ENCODE measurements at places on chromosomes 5 and 9.

DNA sequence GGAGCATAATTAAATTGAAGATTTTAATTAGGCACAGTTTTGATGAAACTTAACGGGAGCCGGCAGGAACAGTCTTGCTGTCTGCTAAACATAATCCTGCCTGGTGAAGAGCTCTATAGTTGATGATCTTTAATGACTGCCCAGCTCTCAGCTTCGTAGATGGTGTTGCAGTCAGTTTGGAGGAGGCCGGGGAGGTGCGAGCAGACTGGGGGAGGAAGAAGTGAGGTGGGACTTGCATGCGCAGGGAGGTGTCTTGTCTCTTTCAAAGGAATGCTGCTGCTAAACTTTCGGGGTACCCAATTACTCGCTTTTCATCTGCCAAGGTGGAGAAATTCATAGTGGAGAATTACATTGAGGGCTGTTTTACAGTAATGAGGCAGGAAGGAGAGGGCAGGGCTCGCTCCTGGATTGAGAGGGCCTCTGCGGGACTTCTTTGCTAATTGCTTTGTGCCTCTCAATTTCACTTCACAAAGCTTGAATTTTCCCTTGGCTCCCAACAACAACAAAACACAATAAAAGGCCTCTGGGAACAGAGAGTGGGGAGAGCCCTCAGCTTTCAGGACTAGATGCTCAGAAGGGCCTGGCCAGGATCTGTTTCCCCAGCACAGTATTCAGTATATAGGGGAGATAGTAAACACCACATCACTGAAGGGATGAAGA is 257.9 kb upstream of the ADRA1B start:
- no peak for DNase-seq

DNA sequence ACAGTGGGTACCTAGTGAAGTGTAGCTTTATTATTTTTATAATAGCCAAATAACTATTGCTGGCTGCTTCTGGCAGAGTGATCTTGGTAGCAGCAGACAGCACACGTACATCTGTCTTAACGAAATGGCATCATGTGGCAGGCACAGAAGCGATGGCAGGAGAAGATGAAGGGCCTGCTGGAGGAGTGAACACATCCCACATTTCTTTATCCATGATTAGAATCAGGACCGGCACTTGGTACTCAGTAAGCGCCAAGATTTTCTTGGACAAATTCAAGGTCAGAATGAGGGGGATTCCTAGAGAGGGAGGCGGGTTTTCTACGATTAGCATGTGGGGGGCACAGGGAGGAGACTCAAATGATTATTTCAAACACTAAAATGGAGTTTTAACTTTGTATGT is 23.0 kb upstream of the ZNF366 start:
- no peak for DNase-seq

DNA sequence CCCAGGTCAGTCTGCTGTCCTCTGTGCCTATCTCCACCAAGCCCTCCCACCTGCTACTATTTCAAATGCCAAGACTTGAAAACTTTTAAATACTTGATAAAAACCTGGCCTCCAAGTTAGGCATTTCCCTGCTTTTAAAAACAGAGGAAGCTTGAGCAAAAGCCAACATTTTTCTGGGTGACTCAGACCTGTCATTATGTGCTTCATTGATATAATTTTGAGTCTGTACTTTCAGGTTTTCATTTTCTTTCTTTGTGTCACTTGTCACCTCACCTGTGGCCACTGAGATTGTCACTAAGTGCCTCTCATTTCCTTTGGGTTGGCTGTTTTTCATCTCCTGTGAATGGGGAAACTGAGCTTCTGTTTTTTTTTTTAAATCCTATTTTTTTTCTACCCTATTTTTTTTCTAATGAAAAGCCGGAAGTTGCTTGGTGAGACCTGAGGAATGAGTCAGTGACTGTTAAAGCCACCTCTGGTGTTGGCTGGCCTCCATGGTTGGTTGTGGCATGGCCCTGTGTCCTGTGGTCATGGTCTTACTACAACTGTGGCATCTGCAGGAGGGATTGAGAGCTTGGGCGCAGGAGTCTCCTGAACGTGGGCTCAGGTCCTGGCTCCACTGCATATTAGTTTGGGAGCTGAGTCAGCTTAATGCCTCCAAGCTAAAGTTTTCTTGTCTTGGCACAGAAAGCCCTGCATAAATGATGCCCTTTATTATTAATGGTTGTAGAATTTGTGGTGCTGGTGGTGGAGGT is 56.7 kb downstream of the ARHGAP26 start:
- DNase-seq: no peak

DNA sequence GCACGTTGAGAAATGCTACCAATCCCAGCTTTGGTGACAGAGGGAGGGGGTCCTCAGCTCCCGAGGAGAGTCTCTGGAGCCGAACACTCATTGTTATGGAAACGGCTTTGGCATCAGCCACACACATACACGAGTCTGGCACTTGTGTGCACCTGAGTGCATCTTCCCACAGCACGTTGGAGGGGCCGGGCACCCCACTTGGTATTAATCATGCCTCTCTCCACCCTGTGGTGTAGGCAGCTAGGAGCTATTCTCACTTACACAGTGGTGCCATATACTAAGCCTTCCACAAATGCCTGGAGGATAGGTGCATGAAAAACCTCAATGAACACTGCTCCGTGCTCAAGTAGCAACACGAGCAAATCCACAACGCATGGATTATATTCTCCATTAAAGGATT is 133.9 kb upstream of the PANK3 start:
- DNase-seq: no peak

GRCh38 chr9:123550012-123550411 is 194.0 kb downstream of the CRB2 start:
- DNase-seq: no peak

DNA sequence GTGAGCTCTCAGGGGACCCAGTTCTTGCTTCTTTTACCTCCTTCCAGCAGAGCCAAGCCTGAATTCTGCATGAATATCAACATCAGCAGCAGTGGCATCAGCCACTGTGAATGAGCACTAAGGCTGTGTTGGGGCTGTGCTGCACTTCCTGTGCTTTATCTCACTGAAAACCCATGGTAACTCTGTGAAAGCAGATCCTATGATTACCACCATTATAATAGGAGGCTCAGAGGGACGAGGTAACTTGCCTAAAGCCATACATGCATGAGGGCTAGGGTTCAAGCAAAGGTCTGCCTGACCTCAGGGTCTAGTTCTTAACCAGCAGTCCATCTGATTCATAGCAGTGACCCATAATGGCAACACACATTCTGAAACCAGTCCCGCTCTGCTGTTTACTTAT is 60.5 kb upstream of the RAPGEF1 start:
- no peak for DNase-seq

DNA sequence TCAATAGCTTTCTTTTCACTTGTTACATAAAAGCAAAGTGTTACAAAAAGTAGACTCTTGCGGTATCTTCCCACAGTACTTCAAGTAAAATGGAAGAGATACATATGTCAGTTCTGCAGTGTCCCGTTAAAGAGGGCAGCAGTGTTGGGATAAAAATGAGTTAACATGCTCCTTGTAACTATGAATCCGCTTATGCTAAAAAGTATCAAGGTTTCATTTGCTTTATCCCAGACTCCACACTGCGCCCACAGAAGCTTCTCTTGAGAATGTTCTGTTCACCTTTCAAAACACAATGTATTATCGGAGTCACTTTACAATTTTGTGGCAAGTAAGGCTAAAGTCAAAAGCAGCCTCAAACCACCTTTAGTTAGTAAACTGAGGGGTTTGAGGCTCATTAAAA is 790 bp downstream of the PTAR1 start:
- DNase-seq: no peak

DNA sequence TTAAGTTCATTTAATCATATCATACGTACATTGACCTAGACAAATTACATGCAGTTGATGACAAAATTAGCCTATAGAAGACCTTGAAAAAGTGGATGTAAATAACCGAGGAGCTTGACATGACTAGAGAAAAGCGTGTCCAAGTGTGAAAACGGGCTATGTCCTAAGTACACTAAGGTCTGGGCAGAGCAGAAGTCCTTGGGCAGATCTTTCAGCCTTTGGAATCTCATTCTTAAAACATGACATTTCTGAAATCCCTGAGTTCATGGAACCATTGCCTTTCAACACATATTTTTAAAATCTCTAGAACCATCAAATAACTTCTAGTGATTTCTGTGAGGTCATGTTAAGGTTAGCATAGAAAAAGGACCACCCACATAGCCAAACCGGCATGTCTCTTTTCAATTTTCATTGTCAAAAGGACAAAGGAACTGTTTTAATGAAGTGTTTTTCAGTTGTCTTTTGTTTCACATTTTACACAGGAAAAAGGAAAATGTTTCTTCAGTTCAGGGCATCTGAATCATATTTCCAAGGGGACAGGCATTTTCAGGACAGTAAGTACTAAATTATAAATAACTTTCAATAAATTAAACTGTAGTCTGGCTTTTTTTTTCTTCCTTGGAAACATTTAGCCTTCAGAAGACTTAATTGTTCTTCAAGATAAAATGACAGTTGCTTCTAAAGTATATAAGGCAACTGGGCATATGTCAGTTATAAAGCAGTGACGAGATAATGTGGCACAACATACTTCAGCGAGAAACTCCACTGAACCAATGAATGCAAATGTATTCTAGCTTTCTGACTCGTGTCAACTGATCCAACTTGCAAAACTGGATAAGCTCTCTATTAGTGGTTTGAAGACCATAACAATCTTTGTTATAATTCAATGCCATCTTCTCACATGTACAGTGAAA is 416.8 kb downstream of the NFIB start:
- no peak for DNase-seq

DNA sequence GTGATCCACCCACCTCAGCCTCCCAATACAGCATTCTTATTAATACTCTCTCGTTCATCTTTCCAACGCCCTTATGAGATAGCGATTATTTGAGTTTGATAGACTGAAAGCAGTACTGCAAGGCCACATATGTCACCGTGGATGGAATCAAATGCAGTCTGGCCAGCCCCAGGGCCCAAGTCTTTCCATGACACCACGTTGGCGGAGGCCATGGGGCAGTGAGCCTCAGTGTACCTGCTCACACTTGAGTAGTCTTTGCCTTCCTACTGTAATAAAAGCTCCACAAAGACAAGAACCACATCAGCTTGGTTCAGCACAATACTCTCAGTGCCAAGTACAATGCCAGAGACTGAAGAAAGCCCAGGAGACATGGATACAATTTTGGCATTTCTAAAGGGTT is 88.5 kb downstream of the TTLL11 start:
- no peak for DNase-seq

GRCh38 chr9:123250504-123250903 is 17.9 kb downstream of the STRBP start:
- DNase-seq: no peak

DNA sequence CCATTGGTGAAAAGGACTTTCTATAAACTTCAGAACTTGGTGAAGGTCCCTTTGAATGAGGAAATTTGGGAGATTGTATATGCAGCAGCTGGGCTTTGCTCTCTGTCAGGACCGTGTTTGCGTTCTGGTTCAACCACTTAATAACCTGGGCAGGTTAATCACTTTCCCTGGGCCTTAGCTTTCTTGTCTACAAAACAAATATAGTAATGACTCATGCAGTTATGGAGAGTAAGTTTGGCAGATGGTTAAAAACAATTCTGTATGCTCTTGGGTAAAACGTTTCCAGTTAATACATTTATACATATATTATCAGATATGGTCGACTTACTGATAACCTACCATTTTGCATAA is 197.0 kb downstream of the ARHGEF28 start:
- DNase-seq: no peak
